Hematopoietic multipotent progenitor cell treated with erythropoietin and hydrocortisone succinate and interleukin-3 and kit ligand, for 15 days (in vitro differentiated cells): ENCODE measurements at places on chromosomes 4 and X.

GRCh38 chr4:70651864-70652506 is 14.3 kb downstream of the JCHAIN start:
- DNase-seq: peak; percentile 54

- DNase-seq: no peak
Observed at GRCh38 chr4:120723986-120724385, 198.5 kb downstream of the PRDM5 start.

DNA sequence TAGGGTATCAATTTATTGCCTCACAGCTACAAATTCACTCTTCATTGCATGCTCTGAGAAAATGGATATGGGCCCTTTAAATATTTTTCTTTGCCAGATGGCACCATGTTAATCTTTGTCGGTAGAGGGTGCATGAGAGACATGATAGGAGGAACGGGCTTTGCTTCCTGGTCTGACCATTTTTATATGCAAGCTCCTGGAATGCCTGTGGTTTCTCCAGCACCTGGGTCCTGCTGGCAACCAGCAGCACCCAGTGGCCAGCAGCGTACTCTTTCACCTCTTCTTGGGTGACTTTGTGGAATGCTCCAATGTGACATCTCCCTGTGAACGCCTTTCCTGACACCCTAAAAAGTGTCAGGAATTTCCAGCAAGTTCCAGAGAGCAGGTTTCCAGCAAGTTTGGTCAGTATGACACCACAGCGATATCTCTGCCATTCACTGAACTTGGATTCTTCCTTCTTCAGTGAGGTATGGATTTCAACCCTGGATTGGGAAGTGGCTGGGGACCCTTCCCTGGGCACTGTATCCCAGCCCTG is 140.3 kb upstream of the PGRMC2 start:
- DNase-seq: peak; percentile 42

GRCh38 chr4:174207367-174207766 is 76.1 kb downstream of the FBXO8 start:
- DNase-seq: no peak

DNA sequence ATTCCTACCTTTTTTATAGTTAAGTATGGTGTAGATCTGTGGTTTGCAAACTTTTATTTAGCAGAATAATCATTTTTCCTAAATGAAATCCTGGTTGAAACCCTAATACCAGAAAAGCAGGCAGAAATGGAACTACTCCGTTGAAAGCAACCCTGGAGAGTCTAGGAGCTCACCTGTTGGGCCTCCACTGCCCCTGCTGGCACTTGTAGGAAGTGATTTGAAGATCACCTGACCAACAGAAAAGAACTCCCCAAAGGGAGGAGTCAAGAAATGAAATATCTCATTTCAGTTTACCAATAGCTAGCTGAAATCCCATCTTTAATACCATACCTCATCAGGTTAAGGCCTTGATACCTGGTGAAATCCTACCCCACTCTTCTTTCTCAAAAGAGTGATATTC is 277.1 kb downstream of the KLHL13 start:
- no peak for DNase-seq

GRCh38 chr4:142840516-142841123 is 5.5 kb downstream of the INPP4B start:
- no peak for DNase-seq

DNA sequence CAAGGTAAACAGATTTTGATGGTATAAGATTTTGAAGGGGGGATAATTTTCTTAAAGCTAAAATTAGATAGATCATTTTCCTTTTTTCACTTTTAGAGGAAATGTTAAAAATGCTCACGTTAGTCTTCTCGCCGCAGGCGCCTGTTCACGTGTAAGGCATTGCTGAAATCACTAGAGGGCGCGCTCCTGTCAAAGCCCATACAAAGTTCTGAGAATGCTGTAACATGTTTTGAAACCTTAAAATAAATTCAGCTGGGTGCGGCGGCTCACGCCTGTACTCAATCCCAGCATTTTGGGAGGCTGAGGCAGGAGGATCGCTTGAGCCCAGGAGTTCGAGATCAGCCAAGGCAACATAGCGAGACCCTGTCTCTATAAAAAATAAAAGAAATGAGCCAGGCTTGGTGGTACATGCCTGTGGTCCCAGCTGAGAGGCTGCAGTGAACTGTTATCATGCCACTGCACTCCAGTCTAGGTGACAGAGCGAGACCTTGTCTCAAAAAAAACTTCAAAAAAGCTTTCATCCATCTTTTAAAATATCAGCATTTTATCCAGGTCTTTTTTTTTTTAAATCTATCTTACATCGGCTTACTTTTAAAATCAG is 138.0 kb downstream of the RBMX2 start:
- peak; percentile 28 for DNase-seq

DNA sequence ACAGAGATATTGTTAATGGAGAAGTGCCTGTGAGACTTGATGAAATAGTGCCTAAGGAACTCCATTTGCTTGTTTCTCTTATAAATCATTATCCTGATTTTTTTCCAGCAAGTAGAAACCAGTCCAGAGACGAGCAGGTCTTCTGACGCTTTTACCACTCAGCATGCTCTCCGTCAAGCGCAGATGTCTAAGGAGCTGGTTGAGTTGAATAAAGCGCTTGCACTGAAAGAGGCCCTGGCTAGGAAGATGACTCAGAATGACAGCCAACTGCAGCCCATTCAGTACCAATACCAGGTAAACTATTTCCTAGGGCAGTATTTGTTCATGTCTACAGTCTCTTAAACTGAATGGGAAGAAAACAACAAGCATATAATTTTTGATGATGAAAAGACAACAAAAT is 63.6 kb downstream of the KIF4A start:
- DNase-seq: no peak

GRCh38 chr4:17060230-17060629 is 161.8 kb upstream of the LDB2 start:
- DNase-seq: no peak

- DNase-seq: no peak
Observed at GRCh38 chrX:45400027-45400779, 199.5 kb upstream of the DIPK2B start.

DNA sequence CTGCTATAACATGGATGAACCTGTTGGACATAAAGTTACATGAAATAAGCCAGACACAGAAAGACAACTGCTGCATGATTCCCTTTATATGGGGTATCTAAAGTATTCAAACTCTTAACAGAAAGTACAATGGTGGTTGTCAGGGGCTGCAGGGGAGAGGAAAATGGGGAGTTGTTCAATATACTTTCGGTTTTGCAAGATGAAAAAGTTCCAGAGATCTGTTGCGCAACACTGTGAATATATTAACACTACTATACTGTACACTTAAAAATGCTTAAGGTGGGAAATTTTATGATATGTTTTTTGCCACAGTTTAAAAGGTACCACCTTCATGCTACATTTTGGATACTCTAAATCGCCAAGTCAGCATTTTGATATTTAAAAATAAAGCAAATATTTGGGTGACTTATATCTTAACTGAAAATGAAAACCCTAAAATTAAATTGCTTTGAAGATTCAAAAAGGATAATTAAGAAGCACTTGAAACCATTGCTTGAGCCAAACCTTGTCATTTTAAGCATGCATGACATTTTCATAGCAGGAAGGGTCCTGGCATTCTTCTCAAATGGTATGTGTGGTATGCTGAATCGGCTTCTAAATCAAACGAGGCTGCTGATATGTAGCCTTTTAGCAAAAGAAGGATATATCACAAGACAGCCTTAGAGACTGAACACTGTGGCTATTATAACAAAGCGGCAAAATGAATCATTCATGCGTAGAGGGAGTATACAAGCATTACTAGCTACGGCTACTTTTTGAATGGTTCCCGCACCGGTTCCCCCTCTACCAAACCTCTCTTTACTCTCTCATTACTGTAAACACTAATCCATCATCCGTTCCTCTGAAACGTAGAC is 607.1 kb upstream of the DIPK2B start:
- no peak for DNase-seq

DNA sequence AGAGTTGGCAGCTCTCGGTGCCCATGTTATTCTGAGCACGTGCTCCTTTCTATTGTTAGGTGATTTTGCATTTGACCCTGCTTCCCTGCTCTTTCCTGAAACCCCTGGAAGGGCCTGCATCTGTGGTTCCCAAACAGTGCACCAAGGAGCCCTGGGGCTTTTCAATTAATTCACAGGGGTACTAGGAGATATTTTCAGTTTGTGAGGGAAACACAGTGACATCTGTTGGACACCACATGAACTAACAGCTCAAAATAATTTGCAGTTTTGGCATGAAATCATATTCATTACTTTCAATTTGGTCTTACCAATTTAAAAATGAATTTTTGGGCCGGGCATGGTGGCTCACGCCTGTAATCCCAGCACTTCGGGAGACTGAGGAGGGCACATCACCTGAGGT is 156.6 kb downstream of the GATB start:
- no peak for DNase-seq

GRCh38 chr4:100208964-100209363 is 18.7 kb upstream of the DDIT4L start:
- no peak for DNase-seq

DNA sequence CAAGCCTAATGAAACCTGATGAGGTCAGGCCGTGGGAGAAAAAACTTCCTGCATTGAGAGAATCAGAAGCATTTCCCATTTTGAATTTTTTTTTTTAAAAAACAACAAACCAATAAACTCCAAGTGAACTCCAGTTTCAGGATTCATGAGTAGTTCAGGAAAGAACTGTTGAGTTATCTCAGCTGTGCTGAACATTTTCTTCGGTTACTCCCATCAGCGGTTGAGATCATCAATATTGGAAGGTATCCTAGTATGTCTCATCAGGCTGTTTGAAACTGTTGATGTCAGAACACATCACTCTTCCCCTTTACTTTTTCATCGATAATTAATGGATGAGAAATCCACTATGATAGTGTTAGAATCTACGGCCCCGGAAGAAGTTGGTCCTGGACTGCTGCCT is 82.4 kb upstream of the ADGRG2 start:
- no peak for DNase-seq

DNA sequence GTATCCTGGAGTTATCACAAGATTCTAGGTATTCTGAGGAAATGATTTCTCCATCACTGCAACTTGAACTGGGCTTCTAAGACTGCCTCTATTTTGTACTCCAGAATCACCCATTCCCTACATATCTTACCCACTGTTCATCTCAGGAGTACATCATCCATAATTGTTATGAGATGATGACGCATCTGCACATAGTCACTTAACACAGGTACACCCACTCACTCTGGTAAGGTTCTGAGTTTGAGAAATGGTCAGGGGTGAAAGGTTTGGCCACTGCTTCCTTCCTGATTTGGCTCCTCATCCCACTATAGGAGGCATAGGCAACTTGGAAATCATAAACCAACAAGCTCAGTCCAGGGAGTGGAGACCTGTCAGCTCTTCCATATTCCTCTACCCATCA is 143.9 kb downstream of the GLRA2 start:
- DNase-seq: no peak

DNA sequence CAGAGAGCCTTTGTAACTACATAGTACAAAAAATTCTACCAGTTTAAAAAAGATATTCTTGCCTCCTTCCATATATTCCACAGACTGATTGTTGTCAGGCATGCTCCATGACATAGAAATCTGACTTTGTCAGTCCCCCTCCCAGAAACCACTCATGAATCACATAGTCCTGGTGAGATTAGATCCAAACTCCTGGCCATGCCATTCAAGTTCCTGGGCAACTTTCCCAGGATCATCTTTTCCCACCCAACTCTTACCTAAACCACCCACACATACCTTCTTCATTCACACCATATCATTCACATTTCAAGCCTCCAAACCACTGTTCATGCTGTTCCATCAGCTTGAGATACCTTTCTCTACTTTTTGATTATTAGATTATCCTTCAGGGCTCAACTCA is 46.4 kb downstream of the SLC16A2 start:
- no peak for DNase-seq

DNA sequence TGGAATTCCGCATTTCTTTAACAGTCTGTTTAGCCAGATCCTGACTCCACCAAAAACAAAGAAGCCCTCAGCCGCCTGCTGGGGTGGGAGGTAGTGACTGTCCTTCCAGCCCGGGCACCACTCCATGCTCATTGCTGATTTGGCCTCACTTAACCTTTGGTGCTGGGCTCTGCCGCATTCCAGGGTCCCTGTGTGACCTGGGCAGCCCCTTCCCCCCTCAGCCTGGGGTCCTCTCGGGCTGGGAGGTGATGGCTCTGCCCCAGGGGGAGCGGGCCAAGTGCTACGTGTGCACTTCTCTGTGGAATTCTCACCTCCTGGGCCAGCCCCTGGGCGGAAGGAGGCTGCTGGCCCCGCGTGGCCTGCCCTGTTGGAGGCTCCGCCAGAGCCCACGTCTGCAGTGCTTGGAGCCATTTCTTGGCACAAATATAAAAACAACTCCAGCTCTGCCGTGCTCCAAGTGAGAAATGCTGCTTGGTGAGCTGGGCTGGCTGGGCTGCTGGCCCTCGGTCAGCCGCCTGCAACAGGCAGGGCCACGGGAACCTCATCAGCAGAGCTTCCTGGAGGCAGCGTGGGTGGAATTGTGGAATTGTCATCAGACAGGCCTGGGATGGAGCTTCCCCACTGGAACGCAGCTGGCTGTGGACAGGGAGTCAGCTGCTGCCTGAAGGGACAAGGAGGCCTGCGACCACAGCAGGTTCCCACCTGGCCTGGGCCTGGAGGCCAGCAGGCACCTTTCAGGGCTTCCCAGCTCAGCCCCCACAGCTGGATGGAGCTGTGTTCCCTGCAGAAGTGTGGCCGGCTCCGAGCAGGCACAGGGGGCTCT is 66.0 kb downstream of the TRMT44 start:
- DNase-seq: no peak

- no peak for DNase-seq
Observed at GRCh38 chr4:136680761-136681160, 851.5 kb downstream of the PCDH18 start.

DNA sequence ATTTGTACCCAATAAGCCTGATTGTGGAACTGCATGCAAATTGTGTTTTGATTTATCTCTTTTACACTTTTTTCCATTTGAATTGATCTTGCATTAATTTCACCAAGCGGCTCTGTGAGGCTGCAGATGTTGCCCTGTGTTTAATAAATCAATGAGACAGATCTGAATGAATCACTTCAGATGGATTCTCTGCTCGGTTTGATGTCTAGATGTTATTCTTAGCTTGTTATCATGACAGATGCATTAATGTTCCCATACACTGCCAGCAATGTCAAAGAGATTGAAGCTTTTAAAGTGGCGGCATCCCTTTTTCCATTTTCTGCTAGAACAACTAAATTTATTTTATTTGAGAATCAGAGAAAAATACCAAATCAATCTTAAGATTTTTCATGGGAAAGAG is 6.3 kb downstream of the DACH2 start:
- no peak for DNase-seq

- no peak for DNase-seq
Observed at GRCh38 chr4:40875507-40876150, 125.9 kb downstream of the NSUN7 start.

DNA sequence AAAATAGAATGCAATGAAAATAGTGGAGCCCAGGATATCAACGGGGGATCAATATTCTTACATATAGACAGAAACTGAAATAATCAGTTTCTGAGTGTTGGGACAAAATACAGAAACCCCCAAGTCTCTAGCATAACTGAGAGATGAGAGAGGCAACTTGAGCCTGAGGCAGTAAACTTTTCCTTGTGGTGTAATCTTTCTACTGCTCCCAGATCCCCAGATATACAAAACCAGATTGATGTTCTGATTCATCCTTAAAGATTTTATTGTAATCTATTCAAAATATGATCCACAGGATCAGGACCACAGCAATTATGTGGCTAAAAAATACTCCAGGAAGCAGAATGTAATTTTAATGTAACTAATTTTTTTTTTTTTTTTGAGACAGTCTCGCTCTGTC is 2282.6 kb downstream of the ARAP2 start:
- no peak for DNase-seq
